ENCODE measurements at places on chromosomes 11 and 22.

GRCh38 chr11:45158210-45158731, 11.8 kb downstream of the PRDM11 start:
- DNase-seq, result no peak

DNA sequence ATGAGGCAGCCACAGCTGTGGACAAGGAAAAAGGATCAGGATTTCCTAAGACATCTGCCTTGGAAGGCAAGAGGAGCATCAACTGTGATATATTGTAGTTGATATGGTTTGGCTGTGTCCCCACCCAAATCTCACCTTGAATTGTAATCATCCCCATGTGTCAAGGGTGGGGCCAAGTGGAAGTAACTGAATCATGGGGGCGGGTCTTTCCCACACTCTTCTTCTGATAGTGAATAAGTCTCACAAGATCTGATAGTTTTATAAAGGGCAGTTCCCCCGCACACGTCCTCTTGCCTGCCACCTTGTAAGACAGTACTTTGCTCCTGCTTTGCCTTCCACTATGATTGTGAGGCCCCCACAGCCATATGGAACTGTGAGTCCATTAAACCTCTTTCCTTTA, 10.2 kb downstream of the RIC8A start:
- DNase-seq, result no peak

DNA sequence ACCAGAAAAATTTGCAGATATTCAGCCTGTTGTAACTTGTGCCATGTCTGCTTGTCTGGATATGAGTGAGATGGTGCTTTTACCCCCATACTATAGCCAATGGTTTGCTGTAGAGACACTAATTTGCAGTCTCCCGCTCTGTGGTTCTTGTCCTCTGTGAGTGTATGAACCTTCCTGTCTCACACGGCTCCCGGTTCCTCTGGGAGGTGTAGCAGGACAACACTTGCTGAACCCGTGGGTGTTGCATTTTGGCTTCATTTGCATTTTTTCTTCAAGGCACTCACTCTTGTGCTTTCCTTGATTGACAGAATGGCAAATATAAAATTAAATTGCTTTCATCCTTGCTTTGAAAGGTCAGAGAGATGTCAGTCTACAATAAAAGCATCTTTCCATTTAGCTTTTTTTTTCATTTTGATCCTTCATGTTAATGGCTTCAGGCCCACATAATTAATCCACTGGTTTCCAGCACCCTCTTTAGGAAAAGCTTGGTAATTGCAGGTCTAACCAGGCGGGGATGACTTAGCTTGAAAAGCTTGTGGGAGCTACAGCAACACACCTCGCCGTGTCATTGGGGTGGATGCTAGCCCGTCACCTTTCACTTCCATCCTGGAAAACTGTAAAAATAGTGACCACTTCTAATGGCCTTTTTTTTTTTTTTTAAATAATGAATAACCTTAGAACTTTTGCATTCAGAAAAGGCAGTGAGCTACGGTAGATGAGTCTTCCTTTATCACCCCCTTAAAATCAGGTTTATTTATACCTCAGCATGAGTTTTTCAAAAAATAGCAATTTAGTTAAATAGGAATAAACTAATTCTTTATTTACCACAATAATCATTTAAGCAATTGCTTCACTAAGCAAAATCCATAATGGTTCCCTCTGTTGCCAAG, 27.4 kb upstream of the ST14 start:
- DNase-seq, result peak; percentile 57

- no peak for DNase-seq
Measured at GRCh38 chr11:23063276-23063675, 203.0 kb upstream of the CCDC179 start.

GRCh38 chr22:33300165-33300564, 242.0 kb upstream of the SYN3 start:
- DNase-seq, result no peak

- DNase-seq, result no peak
Measured at GRCh38 chr22:49400136-49400940, 427.3 kb downstream of the BRD1 start.

DNA sequence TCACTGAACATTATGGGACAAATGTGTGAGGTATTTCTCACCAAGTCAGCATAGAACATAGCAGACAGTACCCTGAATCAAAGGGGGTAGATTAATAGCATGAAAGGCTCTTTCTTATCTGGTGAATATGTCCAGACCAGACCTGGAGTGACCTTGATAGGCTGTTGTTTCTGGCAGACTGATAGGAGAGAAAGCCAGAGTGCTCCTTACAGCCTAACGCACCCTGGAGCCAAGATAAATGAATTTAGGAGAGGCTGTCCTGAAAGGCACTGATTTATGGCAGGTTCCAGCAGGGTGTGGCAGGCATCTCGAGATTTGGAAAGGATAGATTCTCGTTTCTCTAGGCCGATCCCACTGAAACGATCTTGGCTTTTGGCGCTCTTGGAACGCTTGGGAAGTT, 204.6 kb downstream of the DBX1 start:
- DNase-seq, result no peak

- peak; percentile 16 for DNase-seq
Measured at GRCh38 chr22:44497218-44497904, 672 bp downstream of the RTL6 start.

DNA sequence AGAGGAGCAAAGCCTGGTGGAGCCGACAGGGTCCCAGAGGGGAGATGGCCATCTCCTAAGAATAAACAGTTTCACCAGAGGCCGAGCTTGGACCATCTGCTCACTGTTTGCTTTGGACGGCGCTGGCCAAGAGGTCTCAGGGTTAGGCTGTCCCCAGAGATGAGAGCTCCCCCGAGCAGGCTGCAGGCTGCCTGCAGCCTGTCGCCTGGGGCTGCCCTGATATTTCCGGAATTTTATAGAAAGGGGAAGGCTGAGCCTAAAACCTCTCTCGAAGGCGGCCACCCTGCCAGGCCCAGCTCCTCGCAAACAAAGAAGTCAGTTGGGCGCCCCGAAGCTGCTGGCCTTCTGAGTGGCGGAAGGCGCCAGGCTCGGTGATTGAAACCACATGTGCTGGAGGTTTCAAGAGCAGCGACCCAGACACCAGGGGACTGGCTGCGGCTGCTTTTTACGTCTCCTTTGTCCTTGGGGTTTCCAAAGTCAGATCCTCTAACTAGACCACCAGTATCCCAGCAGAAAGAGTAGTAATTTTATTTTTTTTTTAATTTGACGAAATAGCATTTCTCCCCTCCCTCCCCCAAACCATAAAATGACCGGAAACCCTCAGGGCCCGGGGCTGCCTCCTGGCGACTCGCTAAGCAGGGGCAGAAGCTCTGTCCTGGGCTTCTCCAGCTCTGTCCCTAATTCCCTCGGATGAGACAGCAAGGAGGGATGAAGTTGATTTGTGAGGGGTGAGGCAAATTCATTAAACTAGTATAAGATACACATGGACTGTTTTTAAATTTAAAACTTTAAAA, 57.4 kb downstream of the CLMP start:
- no peak for DNase-seq

DNA sequence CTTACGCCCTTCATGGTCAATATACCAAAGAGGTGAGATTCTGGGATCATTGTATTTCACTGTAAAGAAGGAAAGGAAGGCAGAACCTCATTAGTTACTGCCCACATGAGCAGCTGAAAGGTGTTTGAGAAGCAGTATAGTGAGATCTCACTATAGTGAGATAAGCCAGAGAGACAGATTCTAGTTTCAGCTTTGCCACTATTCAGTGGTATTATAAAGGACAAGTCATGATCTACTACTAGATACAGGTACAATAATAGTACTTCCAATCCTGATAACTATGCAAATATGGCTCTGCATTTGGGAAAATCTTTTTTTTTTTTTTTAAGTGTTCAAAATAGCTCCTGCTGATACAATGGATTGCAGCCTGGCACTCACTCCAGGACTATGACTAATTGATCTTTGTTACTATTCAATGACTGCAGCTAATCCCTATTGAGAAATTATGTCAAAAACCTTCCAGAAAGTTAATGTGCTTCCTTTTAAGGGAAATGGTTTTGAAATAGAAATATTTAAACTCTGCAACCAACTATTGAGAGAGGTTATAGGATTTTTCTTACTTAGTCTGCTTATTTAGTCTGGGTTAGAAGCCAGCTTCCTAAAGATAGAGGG, 8.3 kb upstream of the DLAT start:
- no peak for DNase-seq

DNA sequence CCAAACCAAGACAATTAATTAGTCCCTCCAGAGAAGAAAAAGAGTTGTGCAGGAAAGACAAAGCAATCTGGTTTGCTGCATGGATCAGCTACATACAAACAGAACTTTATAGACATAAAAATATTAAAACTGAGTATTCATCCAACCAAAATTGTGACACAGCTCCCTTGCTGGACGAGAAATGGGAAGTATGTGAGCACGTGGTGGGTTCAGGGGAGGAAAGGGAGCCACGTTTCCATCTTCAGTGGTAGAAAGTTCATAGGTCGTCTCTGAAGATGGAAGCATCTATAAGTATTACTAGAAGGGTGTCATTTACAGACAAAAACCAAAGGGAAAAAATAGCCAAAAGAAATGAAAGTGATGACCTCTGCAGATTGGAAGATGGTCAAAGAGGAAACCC, 7.1 kb upstream of the KCNJ5 start:
- DNase-seq, result no peak
